ENCODE measurements at places on chromosomes 7 and 10. TPM values are rescaled to one million over a fixed set of nuclear protein-coding genes. Genes with fewer than 3 reads are reported as not detected.

The HHEX gene
- total RNA-seq: 2.9 TPM

The LFNG gene
- total RNA-seq: 25.2 TPM

The TMEM225B gene
- total RNA-seq: 0.32 TPM

The MRLN gene
- 16.0 TPM for total RNA-seq

The POU6F2 gene
- not detected for total RNA-seq

The RASA4B gene
- 1.5 TPM for total RNA-seq

The ANK3 gene
- 2.5 TPM for total RNA-seq

The PRSS37 gene
- not detected for total RNA-seq

The ZNHIT1 gene
- 67.0 TPM for total RNA-seq

The SFMBT2 gene
- total RNA-seq: 8.2 TPM

The SLC13A1 gene
- total RNA-seq: 0.03 TPM

The TMEM209 gene
- total RNA-seq: 32.7 TPM

The AMZ1 gene
- 0.02 TPM for total RNA-seq

The PRLHR gene
- total RNA-seq: not detected

The WNT8B gene
- total RNA-seq: not detected

The OR2A7 gene
- total RNA-seq: not detected

The UPK3B gene
- 0.33 TPM for total RNA-seq

The CHN2 gene
- total RNA-seq: 3.5 TPM

The NUDT1 gene
- 91.3 TPM for total RNA-seq

The NUTM2B gene
- 0.51 TPM for total RNA-seq

The LLCFC1 gene
- not detected for total RNA-seq

The TMEM229A gene
- total RNA-seq: not detected

The CREB5 gene
- total RNA-seq: 17.6 TPM

The NEUROD6 gene
- total RNA-seq: not detected

The IQCE gene
- total RNA-seq: 5.1 TPM

The GIMAP4 gene
- not detected for total RNA-seq

The H2BK1 gene
- not detected for total RNA-seq

The CNNM1 gene
- total RNA-seq: not detected

The OLAH gene
- total RNA-seq: not detected

The LRRD1 gene
- 0.05 TPM for total RNA-seq

The RBP3 gene
- not detected for total RNA-seq

The TACC2 gene
- 30.5 TPM for total RNA-seq

The FXYD4 gene
- total RNA-seq: not detected

The BRAF gene
- 26.2 TPM for total RNA-seq

The ACSL5 gene
- total RNA-seq: not detected

The AGAP5 gene
- 2.2 TPM for total RNA-seq

The TDRD1 gene
- total RNA-seq: 0.61 TPM

The OR2A1 gene
- total RNA-seq: not detected

The MRC1 gene
- total RNA-seq: not detected

The CYP2E1 gene
- total RNA-seq: 0.03 TPM

The CTAGE15 gene
- total RNA-seq: not detected
